NCI-H510A (cell line): ENCODE measurements at places on chromosomes 6 and 20.
A peak's percentile ranks its signal among the peaks of the same experiment; 100 is the strongest.

DNA sequence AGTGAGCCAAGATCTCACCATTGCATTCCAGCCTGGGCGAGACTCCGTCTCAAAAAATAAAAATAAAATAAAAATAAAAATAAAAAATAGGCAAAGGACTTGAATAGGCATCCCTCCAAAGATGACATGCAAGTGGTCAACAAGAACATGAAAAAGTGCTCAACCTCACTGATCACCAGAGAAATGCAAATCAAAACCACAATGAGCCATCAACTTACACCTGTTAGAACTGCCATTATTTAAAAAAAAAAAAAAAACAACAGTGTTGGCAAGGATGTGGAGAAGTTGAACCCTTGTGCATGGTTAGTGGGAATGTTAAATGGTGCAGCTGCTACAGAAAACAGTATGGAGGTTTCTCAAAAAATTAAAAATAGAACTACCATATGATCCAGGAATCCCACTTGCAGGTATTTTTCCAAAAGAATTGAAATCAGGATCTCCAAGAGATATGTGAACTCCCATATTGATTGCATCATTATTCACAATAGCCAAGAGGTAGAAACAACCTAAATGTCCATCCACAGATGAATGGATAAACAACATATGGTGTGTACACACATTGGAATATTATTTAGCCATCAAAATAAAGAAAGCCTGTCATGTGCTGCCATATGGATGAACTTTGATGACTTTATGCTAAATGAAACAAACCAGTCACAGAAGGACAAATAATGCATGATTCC is 2.8 kb downstream of the C20orf203 start:
- DNase-seq: no peak

- DNase-seq: no peak
Measured at GRCh38 chr6:37731888-37732287, 34.2 kb upstream of the MDGA1 start.

DNA sequence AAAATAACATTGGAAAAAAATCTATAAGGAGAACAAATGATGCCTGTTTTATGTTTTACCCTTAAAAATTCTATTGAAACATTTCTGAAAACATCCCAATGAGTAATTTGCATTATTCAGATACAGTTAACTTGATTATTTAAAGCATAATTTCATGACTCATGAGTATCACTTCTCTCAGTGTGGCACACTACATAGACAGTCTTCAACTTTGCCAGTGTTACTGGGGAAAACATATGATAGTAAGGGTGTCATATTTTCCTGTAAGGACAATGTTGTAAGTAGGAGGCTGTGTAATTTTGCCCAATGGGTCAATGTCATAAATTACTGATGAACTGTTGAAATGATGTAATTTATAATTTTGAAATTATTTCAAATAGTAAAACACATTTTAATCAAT is 125.5 kb downstream of the PHACTR1 start:
- DNase-seq: no peak

GRCh38 chr20:33561692-33562601 is 72.1 kb downstream of the CBFA2T2 start:
- DNase-seq: peak; percentile 89

DNA sequence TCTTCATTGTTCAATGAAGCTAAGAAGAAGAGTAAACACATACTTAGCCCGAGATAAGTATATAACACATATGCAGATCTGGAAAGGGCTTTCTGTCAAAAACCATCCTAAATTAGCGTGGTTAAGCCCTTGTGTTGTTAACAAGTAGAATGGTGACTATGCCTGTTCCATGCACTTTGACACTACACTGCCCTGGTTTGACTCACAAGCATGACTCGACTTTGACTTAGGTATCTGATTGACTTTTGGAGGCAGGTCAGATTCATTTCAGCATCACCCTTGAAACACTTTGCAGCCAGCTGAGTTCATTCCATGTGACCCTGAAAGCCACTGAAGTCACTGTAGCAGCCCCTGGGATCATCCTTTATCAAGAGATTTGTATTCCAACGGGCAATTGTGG is 239.8 kb downstream of the TBX18 start:
- DNase-seq: no peak

- peak; percentile 15 for DNase-seq
Measured at GRCh38 chr20:34708621-34709043, 4.5 kb downstream of the TP53INP2 start.

DNA sequence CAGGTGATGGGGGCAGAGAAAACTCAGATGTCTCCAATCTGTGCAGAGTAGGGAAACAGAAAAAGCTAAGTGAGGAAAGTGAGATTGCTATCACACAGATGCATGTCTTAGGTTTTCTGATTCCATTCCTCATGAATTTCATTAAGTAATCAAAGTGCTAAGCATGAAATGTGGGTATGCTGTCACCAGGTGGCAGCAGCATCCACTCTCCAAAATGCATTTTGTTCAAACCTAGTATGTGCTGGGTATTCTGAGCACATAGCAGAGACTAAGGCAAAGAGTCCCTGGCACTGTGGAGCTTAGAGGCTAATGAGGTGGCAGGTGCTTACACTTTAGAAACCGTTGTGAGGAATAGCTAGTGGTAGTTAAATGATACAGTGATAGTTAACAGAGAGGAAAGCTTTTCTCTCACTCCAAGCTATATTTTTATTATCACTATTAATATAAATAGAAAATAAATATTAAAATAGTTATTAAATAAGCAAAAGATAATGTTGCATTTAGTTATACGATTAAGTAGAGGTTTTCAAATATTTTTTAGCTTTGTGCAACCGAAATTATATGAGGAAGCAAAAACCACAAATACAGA is 179.5 kb downstream of the CDH26 start:
- peak; percentile 38 for DNase-seq

GRCh38 chr6:69880601-69881000 is 14.2 kb downstream of the COL19A1 start:
- DNase-seq: no peak

- DNase-seq: no peak
Measured at GRCh38 chr6:32833664-32834063, 4.9 kb downstream of the TAP2 start.

GRCh38 chr6:169503422-169504152 is 198.2 kb downstream of the WDR27 start:
- DNase-seq: no peak

DNA sequence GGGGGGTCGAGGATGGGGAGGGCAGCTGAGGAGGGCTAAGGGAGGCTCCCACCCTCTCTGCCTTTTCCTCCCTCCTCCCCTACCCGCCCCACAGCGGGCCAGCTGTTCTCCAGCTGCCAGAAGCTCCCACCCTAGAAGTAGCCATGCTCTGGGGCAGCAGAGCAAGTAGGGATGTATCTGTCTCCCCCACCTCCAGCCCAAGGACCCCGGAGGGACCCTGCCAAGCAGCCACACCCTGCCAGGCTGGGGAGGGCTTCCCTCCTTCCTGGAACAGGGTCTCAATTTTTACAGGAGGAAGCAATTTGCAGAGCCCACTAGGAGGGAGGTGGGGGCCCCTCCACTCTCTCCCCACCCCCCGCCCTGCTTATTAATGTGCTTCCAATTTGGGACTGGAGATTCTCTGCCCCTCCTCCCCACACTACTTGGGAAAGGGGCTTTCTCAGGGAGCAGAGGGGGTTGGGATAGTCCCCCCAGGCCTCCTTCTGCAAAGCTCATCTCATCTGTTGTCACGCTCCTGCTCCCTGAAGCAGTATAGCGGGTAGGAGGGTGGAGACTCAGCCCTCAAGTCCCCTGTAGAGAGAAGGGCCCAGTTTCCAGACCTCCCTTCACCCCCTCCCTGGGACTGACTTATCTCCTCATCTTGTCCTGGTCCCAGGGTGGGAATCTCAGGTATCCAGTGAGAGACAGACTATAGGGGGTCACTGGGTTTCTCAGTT is 4.5 kb downstream of the TEAD3 start:
- DNase-seq: no peak

GRCh38 chr6:39922821-39923220 is 11.4 kb downstream of the MOCS1 start:
- DNase-seq: no peak

DNA sequence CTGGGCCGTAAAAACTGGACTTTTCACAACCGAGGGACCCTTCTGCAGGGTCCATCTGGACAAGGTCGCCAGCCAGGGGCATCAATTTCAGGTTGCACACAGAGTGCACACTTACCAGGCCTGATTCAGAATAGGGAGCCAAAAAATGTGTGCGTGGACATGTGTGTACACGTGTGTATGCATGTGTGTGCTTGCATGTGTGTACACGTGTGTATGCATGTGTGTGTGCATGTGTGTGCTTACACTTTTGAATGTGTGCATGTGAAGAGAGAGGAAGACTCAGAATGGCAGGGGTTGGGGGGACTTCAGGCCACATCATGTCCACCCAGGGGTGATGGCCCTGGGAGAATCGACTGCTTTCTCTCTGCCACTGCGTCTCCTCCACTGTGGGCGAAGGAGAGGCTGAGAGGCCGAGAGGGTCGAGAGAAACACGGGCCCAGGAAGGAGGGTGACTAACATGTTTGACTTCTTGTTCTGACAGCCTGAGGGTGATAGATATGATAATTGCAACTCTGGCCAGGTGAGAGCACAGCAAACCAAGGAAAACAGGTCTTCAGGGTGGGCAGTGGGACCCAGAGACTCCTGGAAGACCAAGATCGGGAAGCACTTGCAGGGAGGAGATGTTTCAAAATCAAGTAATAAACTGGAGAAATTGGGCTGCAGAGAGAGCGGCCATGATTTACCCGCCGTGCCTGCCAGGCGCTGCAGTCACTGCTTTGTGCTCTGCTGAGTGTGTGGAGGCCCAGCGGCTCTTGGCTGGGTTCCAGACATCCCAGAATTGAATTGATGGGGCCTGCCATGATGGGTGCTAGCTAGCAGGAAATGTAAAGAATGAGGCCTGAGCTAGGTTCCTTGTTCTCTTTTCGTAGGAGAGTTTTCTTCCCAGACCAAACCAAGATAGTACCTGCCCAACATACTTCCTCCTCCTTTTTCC is 310.8 kb downstream of the QKI start:
- DNase-seq: no peak

GRCh38 chr6:69705954-69706353 is 90.9 kb downstream of the LMBRD1 start:
- no peak for DNase-seq

DNA sequence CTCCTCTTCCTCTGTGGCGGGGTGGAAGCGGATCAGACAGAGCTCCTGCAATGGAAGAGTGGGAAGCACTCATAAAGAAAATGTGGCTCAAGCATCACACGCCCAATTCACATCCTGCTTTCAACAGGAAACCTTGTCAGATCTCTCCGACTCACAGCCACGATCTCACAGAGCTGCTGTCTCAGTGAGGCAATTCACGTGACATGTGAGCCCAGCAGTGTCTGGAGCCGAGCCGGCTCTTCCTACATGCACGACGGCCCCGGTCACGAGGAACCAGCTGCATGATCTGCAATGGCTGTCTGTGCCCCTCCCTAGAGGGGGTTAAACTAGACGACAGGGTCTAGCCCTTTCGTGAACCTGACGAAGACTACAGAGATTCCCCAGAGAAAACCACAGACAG is 29.5 kb upstream of the TCFL5 start:
- DNase-seq: no peak

DNA sequence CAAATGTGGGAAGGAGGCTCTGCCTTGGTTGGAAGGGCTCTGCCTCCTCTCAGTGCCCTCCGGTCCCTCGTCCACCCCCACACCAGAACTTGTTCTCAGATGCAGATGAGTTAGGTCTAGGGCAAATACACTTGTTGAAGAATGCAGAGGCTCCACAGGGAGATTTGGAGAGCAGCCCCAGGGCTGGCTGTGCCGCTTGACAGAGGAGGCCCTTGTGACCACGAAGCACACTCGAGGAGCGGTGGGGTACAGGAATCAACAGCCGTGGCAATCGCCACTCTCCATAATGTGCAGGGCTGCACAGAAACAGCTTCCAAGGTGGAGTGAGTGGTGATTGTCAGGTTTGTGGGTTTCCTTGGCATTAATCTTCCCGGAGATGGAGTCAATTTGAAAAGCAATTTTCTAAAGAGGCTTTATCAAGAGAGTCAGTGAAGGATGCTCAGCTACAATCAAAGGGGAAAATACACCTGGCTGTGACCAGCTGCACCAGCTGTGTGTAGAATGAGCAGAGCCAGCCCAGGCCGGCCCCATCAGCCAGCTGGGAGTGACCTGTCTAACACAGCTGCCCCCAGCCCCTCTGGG is 59.5 kb downstream of the BFSP1 start:
- DNase-seq: peak; percentile 59

DNA sequence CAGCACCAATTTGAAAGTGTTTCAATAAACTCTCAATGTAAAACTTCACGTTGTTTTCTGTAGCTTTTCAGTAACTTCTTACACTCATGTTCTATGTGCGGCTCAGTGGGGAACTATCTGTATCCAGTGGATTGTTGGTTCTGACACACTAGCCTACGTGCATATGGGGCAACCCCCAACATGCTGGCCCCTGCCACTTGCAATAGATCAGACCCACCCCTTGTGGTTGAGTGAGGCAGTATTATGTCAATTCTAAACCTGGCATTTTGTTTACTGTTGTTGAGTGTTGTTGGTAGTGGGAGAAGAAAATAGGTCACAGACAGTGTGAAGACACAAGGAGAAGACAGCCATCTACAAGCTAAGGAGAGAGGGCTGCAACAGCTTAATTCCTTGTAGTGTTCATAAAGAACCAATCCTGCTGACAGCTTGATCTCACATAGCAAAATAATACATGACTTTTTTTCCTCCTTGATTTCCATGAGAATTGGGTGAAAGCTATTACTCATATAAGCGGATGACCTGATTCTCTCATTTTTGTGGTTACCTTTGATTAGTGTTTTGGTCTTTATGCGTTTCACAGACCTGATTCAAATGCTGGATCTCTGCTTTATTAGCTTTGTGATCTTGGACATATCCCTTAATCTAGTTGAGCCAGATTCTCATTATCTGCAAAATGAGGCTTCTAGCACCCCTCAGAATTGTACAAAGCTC is 320.4 kb downstream of the LAMA2 start:
- DNase-seq: no peak

- no peak for DNase-seq
Measured at GRCh38 chr6:193773-194310, 98.4 kb upstream of the DUSP22 start.

DNA sequence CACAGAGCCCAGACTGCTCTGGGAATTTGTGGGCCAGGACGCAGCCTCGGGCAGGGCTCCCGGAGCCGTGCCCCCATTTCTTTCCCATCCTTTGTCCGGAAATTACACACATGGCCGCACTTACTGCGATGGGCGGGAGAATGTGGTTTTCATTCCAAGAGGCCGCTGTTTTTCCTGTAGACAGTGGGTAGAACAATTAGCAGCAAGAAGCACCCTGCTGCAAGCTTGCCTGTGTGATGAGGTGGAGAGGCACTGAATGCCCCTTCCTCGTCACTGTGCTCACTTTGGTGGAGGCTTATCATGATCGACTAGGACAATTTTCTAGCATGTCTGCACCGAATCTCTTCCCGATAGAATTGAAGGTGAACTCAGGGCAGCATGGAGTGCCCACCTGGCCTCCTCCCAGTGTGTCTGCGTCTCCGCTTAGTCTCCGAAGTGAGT is 102.8 kb downstream of the DACT2 start:
- DNase-seq: no peak
